Effector CD8-positive, alpha-beta T cell (primary cell): ENCODE measurements at places on chromosomes 12 and 14.

DNA sequence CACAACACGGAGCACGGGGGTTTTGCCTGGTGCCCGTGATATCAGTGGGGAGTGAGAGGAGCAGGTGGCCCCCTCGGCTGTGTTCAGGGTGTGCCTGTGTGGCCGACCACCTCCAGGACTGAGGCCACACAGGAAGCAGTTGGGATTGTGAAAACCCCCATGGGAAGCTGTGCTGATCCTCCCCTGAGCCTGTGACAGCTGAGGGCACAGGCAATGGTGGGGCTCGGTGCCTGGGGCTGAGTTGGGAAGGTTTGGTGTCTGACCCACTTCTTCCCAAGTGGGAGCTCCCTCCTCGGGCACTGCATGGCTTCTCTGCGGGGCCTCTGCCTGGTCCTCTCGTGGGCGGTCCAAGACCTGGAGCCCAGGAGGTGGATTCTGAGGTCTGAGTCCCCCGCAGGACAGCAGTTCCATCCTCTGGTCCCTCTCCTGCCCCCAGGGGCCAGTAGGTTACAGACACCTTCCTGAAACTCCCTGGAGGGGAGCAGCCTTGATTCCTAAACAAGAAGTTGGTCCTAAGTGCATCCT is 17.9 kb downstream of the PACS2 start:
- no peak for DNase-seq

- DNase-seq: no peak
Observed at GRCh38 chr12:39931857-39932256, 174.0 kb downstream of the SLC2A13 start.

DNA sequence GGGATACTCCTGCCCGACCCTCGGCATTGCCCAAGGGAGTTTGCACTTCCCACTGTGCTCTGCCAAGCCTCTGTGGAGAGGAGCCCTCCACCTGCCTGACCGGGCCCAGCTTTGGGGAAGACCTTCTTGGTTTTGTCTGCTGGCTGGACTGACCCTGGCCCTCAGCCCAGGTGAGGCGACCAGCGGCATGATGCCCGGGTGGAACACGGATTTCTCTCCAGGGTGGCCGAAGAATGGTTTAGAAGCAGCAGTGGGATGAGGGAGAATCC is 15.6 kb downstream of the ZBTB42 start:
- no peak for DNase-seq

GRCh38 chr12:46365951-46366379 is 6.6 kb downstream of the SLC38A2 start:
- DNase-seq: no peak

DNA sequence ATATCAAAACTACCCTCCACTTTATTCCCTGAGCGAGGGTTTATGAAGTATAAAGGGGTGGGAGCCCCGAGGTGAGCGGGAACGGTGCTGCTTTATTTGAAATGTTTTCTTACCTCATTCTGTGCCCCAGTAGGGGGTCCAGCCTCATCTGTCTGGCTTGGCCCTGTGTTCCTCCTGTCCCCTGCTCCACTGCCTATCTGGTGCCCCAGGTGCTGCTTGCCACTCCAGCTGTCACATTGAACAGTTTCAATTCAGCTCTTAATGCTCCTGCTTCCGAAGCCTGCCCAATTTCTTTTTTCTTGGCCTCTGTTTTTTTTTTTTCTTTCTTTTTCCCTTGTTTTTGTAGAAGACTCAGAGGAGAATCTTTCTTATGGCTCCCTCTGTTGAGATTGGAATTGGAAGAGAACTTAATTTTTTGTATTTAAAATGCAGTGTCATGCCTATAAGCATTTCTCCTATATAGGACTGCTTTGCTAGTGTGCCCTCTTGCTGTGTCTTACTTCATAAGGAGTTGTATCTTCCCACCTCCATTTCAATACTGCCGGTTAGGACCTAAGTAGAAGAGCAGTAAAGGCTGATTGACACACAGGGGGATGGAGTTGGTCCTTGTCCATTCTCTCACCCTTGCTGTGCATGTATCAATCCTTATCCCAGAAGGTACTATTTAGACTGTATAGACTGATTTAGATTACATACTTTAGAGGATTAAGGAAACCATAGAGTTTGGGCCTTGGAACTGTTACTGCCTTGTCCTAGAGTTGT is 2.3 kb downstream of the ATXN7L3B start:
- no peak for DNase-seq

DNA sequence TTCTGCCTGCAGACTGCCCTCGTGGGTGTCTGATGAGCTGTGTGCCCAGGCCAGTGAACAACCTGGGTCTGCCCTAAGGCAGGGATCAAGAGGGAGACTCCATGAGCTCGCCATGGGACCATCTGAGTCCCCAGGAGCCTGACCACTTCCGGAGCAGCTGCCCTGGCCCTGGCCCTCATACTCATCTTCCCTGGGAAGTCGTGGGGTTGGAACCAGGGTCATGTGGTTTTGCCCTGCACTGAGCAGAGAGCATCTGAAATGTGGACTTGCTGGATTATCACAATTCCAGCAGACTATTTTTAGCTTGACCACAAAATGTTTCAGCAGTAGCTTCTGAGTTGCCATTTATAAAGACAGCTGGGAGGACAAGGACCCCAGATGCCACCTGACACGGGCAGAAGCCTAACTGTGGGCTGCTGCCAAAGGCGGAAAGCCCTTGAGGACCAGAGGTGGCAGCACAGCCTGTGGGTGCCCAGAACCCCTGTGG is 6.7 kb downstream of the BTBD6 start:
- no peak for DNase-seq

GRCh38 chr14:23577004-23577681 is 1.4 kb downstream of the JPH4 start:
- DNase-seq: no peak

DNA sequence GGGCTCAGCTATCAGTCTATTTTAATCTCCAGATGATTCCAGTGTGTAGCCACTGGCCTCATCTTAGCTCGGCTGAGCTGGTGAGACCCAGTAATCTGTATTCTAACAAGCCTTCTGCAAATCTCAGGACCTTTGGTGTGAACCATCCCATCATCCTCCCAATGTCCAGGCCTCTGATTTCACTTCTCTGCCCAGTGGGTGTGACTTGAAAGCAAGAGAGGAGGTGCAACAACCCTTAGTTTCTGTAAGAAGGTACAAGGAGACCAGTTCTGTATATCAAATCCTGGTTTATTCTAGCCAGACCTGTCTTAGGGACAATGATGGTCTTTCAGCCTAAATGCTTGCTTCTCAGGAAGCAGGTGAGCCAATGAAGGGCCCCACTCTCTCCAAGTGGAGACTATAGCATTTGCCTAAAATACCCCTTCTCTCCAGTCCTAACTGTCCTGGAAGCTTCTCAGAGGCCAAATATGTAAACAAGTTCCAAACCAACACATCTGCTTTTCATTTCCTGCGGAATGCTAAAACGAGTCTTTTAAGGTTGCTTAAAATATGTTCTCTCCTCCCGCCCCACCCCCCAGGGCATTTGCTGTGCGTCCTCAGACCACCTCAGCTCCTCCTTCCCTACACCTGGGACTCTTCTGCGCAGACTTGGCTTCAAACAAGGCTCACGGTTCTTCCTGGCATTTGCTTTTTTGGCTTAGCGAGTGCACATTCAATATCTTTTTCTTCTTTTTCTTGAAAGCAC is 78.4 kb upstream of the FUT8 start:
- DNase-seq: no peak
